ENCODE measurements at places on chromosomes 2 and 18.

DNA sequence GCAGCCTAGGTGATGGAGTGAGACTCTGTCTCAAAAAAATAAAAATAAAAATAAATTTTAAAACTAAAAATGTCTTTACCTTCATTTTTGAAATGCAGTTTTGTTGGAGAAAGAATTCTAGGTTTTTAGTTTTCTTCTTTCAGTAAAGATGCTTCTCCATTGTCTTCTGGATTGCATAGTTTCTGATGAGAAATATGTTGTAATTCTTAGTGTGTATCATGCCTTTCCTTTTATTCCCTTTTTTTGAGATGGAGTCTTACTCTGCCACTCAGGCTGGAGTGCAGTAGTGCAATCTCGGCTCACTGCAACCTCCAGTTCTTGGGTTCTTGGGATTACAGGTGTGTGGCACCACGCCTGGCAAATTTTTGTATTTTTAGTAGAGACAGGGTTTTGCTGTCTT, 130.0 kb upstream of the FBXO11 start:
- no peak for ATAC-seq

DNA sequence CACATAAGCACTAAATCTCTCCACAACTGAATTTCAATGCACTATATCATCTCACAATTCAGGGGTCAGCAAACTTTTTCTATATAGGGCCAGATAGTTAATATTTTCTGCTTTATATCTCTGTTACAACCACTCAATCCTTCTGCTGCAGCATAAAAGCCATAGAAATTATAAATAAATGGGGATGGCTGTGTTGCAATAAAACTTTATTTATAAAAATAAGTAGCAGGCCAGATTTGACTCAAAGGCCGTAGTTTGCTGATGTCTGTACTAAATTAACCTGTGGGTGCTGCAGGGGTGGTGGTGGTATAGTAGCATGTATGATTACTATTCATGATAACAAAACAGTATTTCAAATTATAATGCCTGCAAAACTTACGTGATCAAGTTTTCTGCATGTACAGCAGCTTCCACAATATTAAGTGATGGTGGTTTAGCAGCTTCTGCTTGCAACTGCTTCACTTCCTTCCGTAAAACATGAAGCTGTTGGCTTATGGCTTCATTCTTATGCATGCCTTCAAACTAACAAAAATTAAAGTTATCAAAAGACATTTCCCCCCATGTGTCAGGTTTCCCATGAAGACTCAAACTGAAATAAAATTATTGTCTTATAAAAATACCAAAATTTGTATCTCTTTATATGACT, 64.1 kb downstream of the SIGLEC15 start:
- no peak for ATAC-seq

- no peak for ATAC-seq
Observed at GRCh38 chr2:231244382-231245248, 46.2 kb downstream of the ARMC9 start.

DNA sequence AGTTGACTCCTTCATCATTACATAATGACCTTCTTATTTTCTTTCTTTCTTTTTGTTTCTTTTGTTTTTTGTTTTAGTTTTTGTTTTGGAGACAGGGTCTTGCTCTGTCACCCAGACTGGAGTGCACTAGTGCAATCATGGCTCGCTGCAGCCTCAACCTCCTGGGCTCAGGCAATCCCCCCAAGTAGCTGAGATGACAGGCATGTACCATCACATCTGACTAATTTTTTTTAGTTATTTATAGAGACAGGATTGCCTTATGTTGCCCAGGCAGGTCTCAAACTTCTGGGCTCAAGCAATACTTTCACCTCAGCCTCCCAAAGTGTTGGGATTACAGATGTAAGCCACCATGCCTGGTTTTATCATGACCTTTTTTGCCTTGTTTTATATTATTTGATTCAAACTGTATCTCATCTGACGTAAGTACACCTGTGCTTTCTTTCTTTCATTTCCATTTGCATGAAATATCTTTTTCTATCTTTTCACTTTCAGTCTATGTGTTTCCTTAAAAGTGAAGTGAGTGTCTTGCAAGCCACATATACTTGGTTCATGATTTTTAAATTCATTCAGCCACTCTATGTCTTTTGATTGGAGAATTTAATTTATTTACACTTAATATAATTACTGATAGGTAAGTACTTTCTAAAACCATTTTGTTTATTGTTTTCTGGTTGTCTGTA, 39.1 kb downstream of the SP100 start:
- ATAC-seq, result no peak

DNA sequence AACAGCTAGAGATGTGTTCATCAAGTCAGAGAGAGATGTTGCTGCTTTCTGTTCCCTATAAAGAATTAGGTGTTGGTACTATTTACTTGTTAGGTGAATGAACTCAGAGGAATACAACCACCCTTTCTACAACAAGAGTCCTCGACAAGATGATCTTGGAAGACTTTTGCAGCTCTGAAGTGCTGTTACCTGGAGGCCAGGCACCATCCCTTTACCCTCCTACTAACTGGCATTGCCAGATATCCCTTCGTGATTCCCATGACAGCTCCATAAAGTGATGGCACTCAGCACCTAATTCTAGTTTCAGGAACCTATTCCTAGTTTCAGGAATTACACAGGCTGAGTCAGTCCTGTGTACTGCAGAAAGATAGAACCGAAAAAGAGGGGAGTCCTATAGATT, 9.9 kb downstream of the ARPC2 start:
- no peak for ATAC-seq

GRCh38 chr2:105732101-105732500, 12.6 kb upstream of the NCK2 start:
- ATAC-seq, result no peak

DNA sequence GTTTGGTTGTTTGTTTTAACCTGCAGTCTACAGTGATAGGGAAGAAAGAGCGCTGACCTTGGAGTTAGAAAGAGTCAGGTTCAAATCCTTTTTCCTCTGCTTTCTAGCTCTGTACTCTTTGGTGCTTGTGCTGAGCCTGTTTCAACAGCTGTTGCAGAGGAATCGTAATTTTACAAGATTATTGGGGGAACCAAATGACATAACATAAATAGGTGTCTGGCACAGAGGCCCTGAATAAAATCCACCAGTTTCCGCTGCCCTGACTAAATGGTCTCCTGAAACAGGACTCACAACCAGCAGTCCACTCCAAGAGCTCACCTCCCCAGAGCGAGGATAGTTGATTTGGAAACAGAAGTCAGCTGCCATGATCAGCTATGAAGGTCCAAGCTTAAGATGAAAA, 125.0 kb upstream of the CDC42EP3 start:
- ATAC-seq, result no peak

- ATAC-seq, result no peak
Observed at GRCh38 chr2:8849327-8849726, 11.9 kb upstream of the KIDINS220 start.

DNA sequence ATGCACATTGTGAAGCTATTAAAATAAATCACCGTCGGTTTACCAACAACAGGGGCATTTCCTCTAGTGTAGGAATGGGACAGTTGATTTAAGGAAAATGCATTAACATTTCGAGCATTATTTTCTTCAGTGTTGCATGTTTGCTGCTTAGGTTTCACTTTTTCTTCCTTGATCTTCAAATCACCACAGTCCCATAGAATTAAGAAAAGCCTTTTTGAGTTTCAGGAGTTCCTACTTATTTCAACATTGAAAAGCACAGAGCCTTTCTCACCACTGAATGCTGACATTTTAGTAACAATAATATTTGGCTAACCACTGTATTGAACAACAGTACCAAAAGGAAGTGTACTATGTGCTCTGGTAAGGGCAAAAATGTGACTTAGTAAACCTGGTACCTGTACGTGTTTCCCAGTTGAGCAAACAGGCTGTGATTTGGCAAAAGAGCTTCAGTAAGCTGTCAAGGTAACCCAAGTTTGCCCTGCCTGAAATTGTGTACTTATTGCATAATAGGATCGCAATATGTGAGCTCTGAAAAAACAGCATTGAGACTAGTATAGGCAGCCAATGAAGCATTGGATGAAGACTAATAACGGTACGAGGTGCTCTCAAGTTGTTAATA, 2.2 kb downstream of the LRRTM4 start:
- ATAC-seq, result no peak

- no peak for ATAC-seq
Observed at GRCh38 chr2:23312996-23313606, 71.9 kb upstream of the KLHL29 start.

DNA sequence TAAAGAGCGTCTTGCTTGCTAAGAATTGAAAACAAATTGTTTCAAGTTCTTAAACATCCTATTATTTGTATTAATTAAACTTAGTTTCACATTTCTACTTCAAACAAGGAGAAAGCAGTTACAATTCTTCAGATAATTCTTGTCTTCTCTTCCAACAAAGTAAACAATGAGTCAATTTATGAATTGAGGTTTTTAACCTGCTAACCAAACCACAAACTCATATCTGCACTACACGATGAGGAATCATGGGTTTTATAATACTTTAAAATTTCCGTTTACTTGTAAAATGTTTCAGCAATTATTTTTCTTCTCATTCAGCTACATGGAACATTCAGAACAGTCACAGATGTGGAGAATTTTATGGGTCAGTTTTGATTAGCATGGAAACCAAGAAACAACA, 114.2 kb downstream of the SPIRE1 start:
- ATAC-seq, result no peak

GRCh38 chr2:156896294-156896693, 361.2 kb upstream of the GALNT5 start:
- ATAC-seq, result no peak

DNA sequence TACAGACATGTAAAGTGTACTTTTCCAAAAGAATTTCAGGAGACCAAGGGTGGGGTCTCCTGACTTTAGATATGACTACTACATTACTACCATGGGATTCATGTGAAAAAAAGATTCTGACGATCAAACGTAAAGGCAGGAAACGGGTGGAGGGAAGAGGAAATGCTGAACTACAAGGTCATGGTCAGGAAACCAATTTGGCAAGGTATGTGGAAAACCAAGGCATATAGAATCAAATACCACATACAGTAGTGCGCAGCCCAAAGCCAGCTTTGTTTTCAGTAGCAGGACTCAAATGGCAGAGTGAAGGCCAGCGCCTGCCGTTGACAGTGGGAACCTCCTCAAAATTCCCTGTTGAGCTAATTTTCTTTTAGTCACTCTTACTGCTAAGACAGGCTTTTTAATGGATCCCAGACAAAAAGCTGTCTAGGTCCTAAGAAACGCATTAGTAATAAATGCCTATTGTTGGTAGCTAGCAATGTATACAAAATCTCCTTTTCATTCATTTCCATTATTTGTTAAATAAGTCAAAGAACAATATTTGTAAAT, 57.6 kb upstream of the SERTAD2 start:
- no peak for ATAC-seq

DNA sequence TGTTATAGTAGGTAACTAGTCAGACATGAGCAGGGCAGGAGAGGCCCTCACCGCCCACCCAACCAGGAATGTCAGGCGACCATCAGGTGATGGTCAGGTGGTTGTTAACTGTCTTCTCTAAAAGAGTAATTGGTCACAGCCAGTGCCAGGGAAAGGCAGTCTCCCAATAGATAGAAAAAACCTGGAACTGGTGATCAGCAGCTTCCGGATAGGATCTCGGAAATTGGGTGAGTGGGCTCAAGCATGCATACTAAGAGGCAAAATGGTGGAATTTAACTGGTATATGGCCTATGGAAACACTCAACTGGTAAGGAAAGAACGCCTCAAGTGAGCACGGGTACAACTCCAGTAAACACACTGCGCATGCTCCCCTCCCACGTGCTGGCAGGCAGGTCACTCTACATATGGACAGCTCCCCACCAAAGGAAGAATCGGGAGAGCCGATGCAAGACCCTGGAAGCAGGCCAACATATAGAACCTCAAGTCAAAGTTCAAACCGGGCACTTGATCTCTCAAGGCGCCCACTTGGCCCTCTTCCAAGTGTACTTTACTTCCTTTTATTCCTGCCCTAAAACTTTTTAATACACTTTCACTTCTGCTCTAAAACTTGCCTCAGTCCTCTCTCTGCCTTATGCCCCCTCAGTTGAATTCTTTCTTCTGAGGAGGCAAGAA, 43.5 kb upstream of the TMEM131 start:
- ATAC-seq, result no peak

- peak; percentile 44 for ATAC-seq
Observed at GRCh38 chr18:61400016-61400635, 66.9 kb downstream of the CDH20 start.

DNA sequence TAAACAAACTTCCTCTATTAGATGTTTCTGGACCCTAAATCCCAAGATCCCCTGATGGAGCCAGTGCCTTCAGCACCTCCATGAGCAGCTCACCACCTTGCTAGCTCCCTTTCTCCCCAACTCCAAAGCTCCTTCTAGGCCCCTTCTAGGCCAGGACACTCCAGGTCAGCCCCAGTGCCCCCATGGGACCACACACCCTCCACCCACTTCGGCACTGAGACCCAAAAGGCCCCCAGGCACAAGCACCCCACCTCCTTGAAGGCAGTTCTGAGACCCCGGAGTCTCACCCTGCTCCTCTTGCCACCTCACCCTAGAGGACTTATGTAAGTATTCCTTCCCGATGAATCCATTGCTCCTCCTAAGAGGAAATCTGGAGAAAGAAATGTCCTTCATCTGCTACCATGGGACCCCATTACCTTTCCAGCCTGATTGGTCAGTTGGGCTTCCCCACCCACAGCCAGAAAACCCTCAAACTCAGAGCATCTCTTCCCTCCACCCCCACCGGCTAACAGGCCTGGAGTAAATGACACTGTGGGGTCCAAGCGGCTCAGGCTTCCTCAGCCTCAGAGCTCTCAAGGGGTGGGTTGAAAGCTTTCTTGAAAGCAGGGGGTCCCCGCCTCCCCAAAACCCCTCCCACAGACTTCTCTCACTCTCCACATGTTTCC, 9.8 kb upstream of the ARMC9 start:
- ATAC-seq, result no peak

DNA sequence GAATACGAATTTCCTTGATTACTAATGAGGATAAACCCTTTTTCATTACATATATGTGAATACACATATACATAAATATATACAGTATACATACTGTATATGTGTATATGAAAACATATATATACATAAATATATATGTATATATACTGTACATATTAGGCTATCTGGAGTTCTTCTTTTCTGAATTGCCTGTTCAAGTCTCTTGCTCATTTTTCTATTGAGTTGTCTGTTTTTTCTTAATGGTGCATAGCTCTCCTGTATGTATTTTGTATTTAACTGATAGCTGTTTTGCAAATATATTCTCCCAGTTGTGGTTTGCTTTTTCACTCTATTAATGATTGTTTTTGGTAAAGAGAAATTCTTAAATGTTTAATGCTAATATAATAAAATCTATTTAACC, 8.9 kb upstream of the GCFC2 start:
- no peak for ATAC-seq

DNA sequence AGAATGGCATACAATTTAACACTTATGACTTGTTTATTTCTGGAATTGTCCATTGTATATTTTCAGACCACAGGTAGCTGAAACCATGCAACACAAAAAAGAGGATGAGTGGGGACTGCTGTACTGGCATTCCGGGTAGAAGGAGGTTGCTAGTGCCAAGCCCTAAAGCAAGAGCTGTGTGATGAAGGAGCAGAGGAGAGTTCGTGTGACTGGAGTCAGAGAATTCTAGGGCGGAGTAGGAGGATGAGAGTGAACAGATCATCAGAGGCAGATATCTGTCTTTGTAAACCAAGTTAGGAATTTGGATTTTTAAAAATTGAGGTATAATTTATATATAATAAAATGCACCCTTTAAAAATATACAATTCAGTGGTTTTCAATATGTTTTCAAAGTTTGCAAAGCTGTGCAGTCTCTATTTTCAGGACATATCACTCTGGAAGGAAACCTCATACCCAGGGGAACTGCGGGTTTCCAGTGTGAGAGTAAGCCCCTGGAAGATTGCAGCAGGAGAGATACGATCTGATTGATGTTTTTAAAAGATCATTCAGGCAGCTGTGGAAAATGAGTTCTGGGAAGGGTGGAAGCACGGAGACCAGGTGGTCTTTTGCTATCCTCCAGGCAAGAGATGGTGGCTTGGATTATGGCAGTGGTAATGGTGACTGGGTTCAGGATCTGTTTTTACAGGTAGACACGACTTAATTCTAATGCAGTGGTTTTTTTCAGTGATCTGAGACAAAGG, 36.4 kb downstream of the TAF1B start:
- no peak for ATAC-seq

All from motor neuron (in vitro differentiated cells).